ENCODE measurements at places on chromosomes 5 and 9.

GRCh38 chr5:90406466-90406865 lies 3.1 kb downstream of the CETN3 start:
- no peak for DNase-seq

- DNase-seq = peak; percentile 59
Measured at GRCh38 chr5:32275396-32275741, 37.4 kb downstream of the MTMR12 start.

- DNase-seq = no peak
Measured at GRCh38 chr9:20418485-20418884, 203.8 kb downstream of the MLLT3 start.

DNA sequence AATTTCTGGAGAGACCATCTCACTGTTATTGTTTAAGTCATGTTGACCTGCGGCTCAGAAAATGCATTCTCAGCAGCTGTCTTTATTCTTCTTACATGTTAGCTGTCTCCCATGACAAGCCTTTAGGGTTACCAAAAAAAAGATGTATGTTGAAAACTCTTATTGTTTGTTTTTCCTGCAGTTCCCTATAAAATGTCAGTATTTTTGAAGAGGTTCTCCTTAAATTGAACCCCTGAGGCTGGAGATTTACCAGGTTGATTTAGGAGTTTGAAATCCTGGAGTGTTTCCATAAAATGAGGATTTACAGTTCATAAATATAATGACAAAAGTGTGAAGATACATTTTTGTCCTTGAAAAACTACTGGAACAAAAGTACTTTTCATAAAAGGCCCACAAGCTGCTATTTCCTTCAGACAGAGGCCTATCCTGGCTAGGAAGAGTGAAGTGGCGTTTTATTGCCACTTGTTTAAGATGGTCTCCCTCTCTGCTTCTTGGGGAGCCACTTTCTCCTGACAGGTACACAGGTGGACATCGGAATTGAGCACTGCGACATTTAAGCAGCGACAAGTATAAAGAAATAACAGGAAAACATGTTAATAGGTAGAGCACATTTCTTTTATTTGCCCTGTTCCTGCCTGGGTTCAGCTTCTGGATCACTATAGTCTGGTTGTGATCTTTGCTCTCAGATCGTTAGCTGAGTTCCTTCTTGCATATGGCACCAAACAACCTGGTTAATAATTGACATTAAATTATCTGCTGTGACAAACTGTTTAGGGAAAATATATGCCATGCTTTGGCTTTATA lies 344.8 kb upstream of the RPS23 start:
- no peak for DNase-seq

- no peak for DNase-seq
Measured at GRCh38 chr5:72648480-72648879, 141.3 kb upstream of the ZNF366 start.

- no peak for DNase-seq
Measured at GRCh38 chr9:113556877-113557593, 93.5 kb downstream of the RGS3 start.

DNA sequence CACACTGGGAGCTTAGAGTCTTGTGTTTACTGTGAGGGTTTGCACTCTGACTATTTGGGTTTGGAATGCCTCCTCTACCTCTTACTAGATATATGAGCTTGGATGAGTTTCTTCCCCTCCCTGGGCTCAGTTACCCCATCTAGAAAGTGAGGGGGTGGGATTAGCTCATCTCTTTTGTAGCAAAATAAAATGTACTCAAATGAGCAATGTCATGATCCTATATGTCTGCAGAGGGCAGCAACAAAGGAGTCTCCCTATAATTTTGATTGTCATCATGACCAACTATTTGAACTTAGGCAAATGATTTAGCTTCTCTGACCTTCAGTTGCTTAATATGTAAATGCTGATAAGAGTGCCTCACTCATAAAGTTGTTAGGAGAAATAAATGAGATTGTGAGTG lies 109.0 kb downstream of the DPYSL3 start:
- DNase-seq = no peak

GRCh38 chr5:154461531-154461930 lies 15.7 kb downstream of the SAP30L start:
- no peak for DNase-seq

DNA sequence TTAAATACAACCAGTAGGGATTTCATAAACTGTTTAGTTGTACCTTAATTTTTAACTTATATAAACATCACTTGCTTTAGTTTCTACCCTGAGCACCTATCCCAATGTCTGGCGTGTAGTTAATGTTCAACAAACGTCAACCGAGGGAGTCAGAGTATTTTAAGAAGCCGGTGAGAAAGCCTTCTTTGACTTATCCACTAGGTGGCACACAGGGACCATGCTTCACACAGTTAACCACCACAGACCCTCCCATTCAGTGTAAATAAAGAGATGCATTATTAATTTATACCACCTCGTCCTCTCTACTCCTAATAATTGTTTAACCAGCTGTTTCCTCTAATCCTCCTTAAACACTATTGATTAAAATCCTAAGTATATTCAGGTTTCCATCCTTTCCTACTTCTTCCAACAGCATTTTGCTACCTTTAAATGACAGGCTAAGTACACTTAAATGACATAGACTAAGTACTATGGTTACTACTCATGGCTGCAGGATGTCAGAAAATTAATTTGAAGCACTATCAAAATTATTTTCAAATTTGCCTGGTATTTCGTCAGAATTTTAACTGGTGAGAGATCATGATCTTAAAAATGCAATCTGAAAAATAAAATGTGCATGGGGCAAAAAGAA lies 2.3 kb downstream of the HAPLN1 start:
- DNase-seq = peak; percentile 86

DNA sequence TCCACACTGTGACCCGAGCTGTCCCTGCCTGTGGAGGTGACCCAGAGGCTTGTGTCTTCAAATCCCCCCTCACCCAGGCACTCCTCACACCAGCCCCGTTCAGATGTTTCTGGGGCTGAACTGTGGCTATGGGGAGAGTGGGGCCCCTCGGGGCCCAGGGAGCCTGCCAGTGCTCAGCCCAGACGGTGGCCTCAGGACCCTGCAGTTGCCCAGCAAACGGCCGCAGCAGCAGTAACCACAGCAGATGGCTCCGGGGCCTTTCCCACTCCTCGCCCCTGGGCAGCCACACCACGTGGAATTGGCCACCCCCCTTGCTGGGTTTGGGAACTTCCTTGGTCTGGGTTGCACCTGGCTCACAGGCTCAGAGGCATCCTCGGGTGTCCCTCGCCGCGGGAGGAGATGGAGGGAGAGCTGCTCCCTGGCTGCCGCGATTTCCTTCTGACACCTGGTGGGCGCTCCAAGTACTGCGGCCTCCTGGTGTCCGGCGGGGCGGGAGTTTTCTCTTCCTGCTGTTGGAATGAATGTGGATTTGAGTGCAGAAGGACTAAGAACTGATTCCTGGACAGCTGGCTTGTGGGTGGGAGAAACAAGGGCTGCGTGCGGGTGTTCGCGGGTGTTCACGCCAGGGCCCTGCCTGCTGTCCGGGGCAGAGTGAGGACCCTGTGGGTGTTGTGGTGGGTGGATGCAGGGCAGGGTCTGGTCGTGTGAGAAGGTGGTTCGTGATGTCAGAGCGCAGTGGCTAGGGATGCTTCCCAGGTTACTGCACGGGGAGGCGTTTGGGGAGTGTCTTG lies 97.5 kb downstream of the COL5A1 start:
- peak; percentile 83 for DNase-seq

DNA sequence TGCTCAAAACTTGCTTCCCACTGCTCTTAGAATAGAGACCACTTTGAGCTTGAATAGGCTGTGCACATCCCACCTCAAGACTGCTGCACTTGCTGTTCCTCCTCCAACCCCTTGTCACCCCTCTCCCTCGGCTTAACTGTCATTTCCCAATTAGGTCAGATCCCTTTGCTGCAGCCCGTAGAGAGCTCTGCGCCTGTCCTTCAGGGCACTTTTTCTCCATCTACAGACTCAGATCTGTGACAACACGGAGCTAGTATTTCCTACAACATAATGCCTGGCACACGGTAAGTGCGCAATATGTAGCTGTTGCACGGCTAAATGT lies 485 bp upstream of the HABP4 start:
- no peak for DNase-seq

- no peak for DNase-seq
Measured at GRCh38 chr5:135643881-135644766, 65.3 kb upstream of the CXCL14 start.

- DNase-seq = no peak
Measured at GRCh38 chr9:708182-708550, 133.3 kb upstream of the DMRT1 start.

- no peak for DNase-seq
Measured at GRCh38 chr9:32128546-32128945, 255.9 kb upstream of the ACO1 start.

Measured in kidney (tissue), 22 donors.